ENCODE measurements at places on chromosomes 11 and 22. TPM values are rescaled to one million over a fixed set of nuclear protein-coding genes. Genes with fewer than 3 reads are reported as not detected.

DNA sequence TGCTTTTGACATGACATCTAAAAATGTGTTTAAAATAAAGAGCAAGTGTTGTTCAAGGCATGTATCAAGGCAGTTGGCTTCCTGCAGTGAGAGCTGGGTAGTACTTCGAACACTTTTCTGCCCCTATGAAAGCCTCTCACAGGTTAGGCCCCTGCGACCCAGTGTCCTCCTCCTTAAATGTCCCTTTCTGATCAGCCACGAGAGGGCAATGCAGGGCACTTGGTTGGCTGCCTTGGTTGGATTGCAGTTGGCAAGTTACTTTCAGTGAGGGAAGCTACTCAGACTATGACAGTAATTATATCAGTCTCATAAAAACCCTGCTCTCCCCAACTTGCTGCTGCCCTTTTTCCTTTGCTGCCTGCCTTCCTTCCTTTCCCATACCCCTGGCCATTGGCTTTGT lies 743.8 kb downstream of the NTM start:
- no peaks in the 10 kb centered on the region for H3K36me3 ChIP-seq
- no peak for DNase-seq
- no peak overlapping the region for H3K4me3 ChIP-seq
- H3K27ac ChIP-seq: no peak overlapping the region

- no peak overlapping the region for H3K27ac ChIP-seq
- no peak for DNase-seq
- H3K36me3 ChIP-seq: no peaks in the 10 kb centered on the region
- H3K4me1 ChIP-seq: no peaks in the 10 kb centered on the region
- no peak overlapping the region for H3K4me3 ChIP-seq
- no peaks in the 10 kb centered on the region for H3K27me3 ChIP-seq
Observed at GRCh38 chr11:83836065-83836464, 549.9 kb upstream of the CCDC90B start.

- no peaks in the 10 kb centered on the region for H3K36me3 ChIP-seq
- H3K4me3 ChIP-seq: no peak overlapping the region
- H3K4me1 ChIP-seq: no peaks in the 10 kb centered on the region
- DNase-seq: no peak
Observed at GRCh38 chr11:77159937-77160495, 32.0 kb downstream of the MYO7A start.

GRCh38 chr22:36811094-36811800 lies 5.6 kb downstream of the PVALB start:
- H3K4me3 ChIP-seq: no peak overlapping the region
- peaks cover 26% of the 10 kb centered on the region for H3K27me3 ChIP-seq
- peaks cover 14% of the 10 kb centered on the region for H3K4me1 ChIP-seq

- DNase-seq: no peak
- H3K4me1 ChIP-seq: no peaks in the 10 kb centered on the region
- no peak overlapping the region for H3K4me3 ChIP-seq
- peaks cover 13% of the 10 kb centered on the region for H3K27me3 ChIP-seq
- H3K27ac ChIP-seq: no peak overlapping the region
- H3K36me3 ChIP-seq: no peaks in the 10 kb centered on the region
Observed at GRCh38 chr11:122181372-122181771, 65.4 kb upstream of the BLID start.

- H3K4me3 ChIP-seq: no peak overlapping the region
- DNase-seq: no peak
- H3K4me1 ChIP-seq: peaks cover 4% of the 10 kb centered on the region
- no peak overlapping the region for H3K27ac ChIP-seq
- no peaks in the 10 kb centered on the region for H3K36me3 ChIP-seq
- no peaks in the 10 kb centered on the region for H3K27me3 ChIP-seq
Observed at GRCh38 chr11:112222303-112222702, 3.9 kb upstream of the PTS start.

DNA sequence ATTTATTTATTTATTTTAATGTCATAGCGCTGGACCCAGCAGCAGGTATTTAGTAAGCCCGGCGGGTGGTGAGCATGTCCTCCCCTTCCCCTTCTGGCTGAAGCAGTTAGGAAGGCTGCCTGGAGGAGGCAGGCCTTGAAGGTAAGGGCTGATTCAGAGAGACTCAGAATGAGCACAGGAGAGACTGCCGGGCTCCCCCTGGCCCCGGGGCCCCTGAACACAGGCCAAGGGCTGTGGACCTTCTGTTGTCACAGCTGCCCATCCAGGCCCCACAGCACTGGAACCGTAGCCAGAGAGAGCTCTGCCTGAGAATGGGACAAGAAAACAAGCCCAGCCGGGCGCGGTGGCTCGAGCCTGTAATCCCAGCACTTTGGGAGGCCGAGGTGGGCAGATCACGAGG lies 52.8 kb downstream of the KCNJ4 start:
- no peak overlapping the region for H3K4me3 ChIP-seq
- peaks cover 11% of the 10 kb centered on the region for H3K27me3 ChIP-seq
- DNase-seq: no peak
- H3K27ac ChIP-seq: no peak overlapping the region

- H3K27ac ChIP-seq: no peak overlapping the region
- H3K36me3 ChIP-seq: peaks cover 13% of the 10 kb centered on the region
- peaks cover 24% of the 10 kb centered on the region for H3K4me1 ChIP-seq
- H3K4me3 ChIP-seq: no peak overlapping the region
Observed at GRCh38 chr11:130282111-130282510, 32.6 kb downstream of the ZBTB44 start.

DNA sequence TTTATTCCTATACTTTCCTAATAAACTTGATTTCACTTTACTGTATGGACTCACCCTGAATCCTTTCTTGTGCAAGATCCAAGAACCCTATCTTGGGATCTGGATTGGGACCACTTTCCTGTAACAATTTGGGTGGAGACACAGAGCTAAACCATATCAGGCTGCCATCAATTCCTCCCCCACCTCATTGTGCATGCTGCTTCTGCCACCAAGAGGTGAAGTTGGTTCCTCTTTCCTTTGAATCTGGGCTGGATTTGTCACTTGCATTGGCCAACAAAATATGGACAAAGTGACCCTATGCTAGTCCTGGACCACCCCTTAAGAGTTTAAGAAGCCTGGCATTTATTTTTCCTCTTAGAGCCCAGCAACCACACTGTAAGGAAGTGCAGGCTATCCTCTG lies 39.4 kb upstream of the CEP295 start:
- no peak overlapping the region for H3K4me3 ChIP-seq

DNA sequence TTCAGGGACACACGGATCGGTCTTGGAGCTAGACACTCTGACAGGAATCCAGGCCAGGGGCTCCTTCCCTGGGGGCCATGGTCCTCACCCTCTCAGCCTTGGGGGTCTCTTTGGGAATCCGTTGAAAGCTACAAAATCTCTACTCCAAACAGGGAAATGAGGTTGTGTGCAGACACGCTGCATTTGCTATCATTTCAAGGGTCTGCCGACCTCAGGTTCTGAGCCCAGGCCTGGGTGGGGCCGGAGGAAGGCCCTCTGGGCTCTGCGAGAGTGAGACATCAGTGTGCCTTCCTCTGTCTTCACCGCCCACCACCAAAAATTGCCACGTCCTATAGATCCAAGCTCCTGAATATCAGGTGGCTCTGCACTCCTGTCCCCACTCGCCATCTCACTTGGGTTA lies 74.4 kb upstream of the FGF3 start:
- H3K4me1 ChIP-seq: no peaks in the 10 kb centered on the region
- no peak overlapping the region for H3K4me3 ChIP-seq
- H3K27ac ChIP-seq: no peak overlapping the region

- no peaks in the 10 kb centered on the region for H3K27me3 ChIP-seq
- peak overlapping the region; percentile 22 for H3K27ac ChIP-seq
Observed at GRCh38 chr11:85783758-85784157, 27.2 kb downstream of the SYTL2 start.

- no peak overlapping the region for H3K27ac ChIP-seq
- peaks cover 14% of the 10 kb centered on the region for H3K4me1 ChIP-seq
- no peaks in the 10 kb centered on the region for H3K36me3 ChIP-seq
- H3K4me3 ChIP-seq: no peak overlapping the region
- peaks cover under 1% of the 10 kb centered on the region for H3K27me3 ChIP-seq
Observed at GRCh38 chr11:65165410-65166317, 4.4 kb upstream of the SPDYC start.

GRCh38 chr22:46356496-46357480 lies 21.3 kb downstream of the TRMU start:
- H3K4me3 ChIP-seq: no peak overlapping the region
- H3K36me3 ChIP-seq: peaks cover 1% of the 10 kb centered on the region
- peaks cover 5% of the 10 kb centered on the region for H3K4me1 ChIP-seq
- H3K27me3 ChIP-seq: no peaks in the 10 kb centered on the region

DNA sequence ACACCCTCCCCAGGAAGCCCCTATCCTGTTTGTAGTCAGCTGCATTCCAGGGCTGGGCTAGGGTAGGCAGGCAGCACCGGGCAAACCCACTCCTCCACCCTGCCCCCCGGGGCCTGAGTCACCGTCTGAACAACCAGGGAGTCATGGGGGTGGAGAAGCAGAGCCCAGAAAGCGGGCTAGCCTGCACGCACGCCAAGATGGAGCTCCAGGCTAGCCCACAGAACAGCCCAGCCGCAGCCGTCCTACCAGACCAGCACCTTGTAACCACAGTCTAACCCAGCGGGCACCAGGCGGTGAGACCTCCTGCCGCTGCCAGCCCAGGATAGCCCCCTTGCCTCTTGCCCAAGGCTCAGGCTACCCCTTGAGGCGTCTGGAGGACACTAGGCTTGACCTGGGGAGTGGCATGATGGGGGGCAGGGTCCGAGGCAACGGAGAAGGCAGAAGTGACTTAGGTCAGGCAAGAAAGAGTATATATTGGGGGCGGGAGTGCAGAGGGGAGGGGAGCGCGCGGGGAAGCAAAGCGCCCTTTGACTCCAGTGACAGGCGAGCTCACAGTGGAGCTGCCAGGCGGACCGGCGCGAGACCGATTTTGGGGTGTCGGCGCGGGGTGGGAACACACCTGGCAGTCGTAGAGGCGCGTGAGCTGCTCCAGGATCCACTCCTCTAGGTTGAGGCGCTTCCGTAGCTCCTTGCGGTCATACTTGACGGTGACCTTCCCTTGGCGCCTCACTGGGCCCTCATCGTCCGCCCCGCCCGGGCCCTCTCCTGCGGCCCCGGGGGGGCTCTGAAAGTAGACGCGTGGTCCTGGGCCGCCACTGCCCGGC lies 734 bp downstream of the PPP1R14B start:
- peak; percentile 88 for DNase-seq
- H3K27me3 ChIP-seq: no peaks in the 10 kb centered on the region
- H3K27ac ChIP-seq: peak overlapping the region; percentile 65
- peak overlapping the region; percentile 93 for H3K4me3 ChIP-seq
- peaks cover 1% of the 10 kb centered on the region for H3K36me3 ChIP-seq

DNA sequence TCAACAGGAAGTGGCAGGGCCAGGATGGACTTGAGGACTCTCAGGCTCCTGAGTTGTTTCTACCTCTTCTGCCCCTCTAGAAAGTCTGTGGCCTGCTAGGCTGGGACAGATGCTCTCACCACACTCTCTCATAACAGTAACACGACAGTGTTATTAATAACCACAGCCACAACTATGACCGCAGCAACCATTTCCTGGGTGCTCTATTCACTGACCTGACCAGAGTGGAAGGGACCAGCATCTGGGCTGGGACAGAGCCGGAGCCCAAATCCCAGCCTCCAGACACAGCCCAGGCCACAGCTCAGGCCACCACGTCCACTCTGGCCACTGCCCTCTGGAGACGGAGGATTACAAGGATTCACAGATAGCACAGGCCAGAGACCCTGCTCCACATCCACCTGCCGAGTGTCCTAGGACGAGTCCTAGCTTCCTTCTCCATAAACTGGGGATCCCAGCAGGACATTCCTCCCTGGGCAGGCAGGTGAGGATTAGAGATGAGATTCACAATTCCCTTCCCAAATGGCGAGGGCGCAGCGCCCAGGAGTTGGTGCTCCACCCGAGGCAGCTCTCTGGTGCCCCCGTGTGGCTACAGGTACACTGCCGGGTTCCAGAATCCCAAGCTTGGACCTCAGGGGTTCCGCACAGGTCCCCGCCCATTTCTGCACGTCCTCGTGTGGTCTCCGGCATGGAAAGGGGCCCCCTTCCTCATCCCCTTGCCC lies 7.1 kb downstream of the PNPLA5 start:
- H3K4me1 ChIP-seq: no peaks in the 10 kb centered on the region
- peaks cover 32% of the 10 kb centered on the region for H3K27me3 ChIP-seq
- H3K27ac ChIP-seq: no peak overlapping the region
- peak; percentile 56 for DNase-seq
- no peaks in the 10 kb centered on the region for H3K36me3 ChIP-seq
- no peak overlapping the region for H3K4me3 ChIP-seq

GRCh38 chr22:18070041-18070440 lies 7.7 kb upstream of the PEX26 start:
- peaks cover 24% of the 10 kb centered on the region for H3K27me3 ChIP-seq
- no peaks in the 10 kb centered on the region for H3K36me3 ChIP-seq
- H3K4me3 ChIP-seq: no peak overlapping the region
- H3K4me1 ChIP-seq: no peaks in the 10 kb centered on the region
- DNase-seq: no peak
- H3K27ac ChIP-seq: no peak overlapping the region

- no peak for DNase-seq
- no peaks in the 10 kb centered on the region for H3K27me3 ChIP-seq
- peaks cover 1% of the 10 kb centered on the region for H3K36me3 ChIP-seq
- H3K27ac ChIP-seq: no peak overlapping the region
Observed at GRCh38 chr11:69662021-69662698, 13.0 kb downstream of the LTO1 start.

- H3K4me3 ChIP-seq: peak overlapping the region; percentile 84
- peaks cover 81% of the 10 kb centered on the region for H3K4me1 ChIP-seq
- DNase-seq: peak; percentile 83
- H3K36me3 ChIP-seq: peaks cover 2% of the 10 kb centered on the region
- peak overlapping the region; percentile 82 for H3K27ac ChIP-seq
Observed at GRCh38 chr11:118911880-118912741, 13.6 kb downstream of the BCL9L start.

GRCh38 chr11:856397-856796 lies 13.7 kb downstream of the TSPAN4 start:
- H3K27ac ChIP-seq: no peak overlapping the region
- no peaks in the 10 kb centered on the region for H3K27me3 ChIP-seq
- no peaks in the 10 kb centered on the region for H3K4me1 ChIP-seq
- H3K4me3 ChIP-seq: no peak overlapping the region
- no peak for DNase-seq

GRCh38 chr11:10594407-10594806 lies 25.9 kb upstream of the LYVE1 start:
- peaks cover 13% of the 10 kb centered on the region for H3K4me1 ChIP-seq
- no peaks in the 10 kb centered on the region for H3K36me3 ChIP-seq
- peak; percentile 6 for DNase-seq

- DNase-seq: no peak
- H3K27ac ChIP-seq: no peak overlapping the region
- H3K27me3 ChIP-seq: no peaks in the 10 kb centered on the region
- no peak overlapping the region for H3K4me3 ChIP-seq
- H3K36me3 ChIP-seq: no peaks in the 10 kb centered on the region
Observed at GRCh38 chr11:105592035-105592434, 17.8 kb upstream of the GRIA4 start.

EHF gene
- total RNA-seq: not detected

OR5B12 gene
- not detected for total RNA-seq

JHY gene
- 6.0 TPM for total RNA-seq

SHANK3 gene
- total RNA-seq: 0.19 TPM

CSRP3 gene
- total RNA-seq: not detected

LRP4 gene
- total RNA-seq: not detected

FBLN1 gene
- not detected for total RNA-seq

CBY1 gene
- total RNA-seq: 26.2 TPM

ALKBH3 gene
- 81.7 TPM for total RNA-seq

SHANK2 gene
- 0.28 TPM for total RNA-seq

PTPMT1 gene
- 40.1 TPM for total RNA-seq

DEPDC7 gene
- 1.2 TPM for total RNA-seq

CD248 gene
- total RNA-seq: 3.9 TPM

CARD16 gene
- total RNA-seq: 8.0 TPM

SCUBE1 gene
- not detected for total RNA-seq

CCDC87 gene
- total RNA-seq: 0.21 TPM

Data from activated T-cell treated with anti-CD3 and anti-CD28 coated beads, Interleukin-2, amount 50 U/mL, for 72 hours (primary cell).